ENCODE measurements at places on chromosomes 6 and 20.

DNA sequence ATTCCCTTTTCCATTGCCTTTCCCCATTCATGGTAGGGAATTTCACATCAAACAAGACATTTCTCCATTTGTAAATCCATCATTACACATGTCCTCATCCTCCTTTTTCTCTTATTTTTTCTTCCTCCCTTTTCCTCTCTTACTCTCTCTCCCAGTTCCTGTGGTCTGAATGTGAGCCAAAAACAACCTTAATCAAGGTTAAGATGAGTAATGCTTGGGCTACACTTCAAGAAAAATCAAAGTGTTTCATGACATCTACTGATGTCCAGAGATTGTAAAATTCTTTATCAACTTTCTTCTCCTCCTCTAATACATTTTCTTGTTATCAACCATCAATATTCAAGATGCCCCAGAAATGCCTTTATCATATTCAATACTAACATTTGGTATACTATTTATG is 208.0 kb upstream of the PRND start:
- no peak for DNase-seq

DNA sequence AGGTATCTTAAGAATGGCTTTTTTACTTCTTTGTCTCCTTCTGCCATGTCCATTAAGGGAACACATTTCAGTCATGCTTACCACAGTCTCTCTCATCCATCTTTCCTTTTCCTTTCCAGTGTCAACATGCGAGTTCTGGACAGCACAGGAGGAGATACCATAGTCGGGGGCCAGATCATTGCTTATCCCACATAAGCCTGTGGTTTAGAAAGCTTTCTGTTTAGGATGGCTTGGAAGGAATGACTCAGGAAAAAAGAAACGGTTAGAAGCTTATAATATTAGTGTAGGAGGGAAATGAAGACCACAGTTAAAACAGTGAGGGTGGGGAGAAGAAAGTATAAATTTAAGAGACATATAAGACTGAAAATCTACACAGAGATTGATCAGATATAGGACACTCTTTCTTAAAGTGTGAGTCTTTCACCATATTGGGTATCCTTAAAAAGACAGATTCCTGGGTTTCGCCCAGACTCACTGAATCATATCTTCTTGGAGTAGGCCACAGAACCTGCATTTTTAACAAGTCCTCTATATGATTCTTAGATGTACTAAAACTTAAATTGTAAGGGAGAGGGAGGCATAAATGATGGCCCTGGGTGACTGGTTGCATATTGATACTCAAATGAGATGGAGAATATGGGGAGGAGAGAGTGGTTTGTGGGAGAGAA is 36.1 kb downstream of the DSE start:
- DNase-seq: no peak

GRCh38 chr6:140773276-140773675 is 1359.4 kb upstream of the GJE1 start:
- no peak for DNase-seq

- DNase-seq: no peak
Measured at GRCh38 chr6:150999576-150999975, 134.1 kb downstream of the MTHFD1L start.

- peak; percentile 17 for DNase-seq
Measured at GRCh38 chr6:43771210-43771857, 1.3 kb downstream of the VEGFA start.

DNA sequence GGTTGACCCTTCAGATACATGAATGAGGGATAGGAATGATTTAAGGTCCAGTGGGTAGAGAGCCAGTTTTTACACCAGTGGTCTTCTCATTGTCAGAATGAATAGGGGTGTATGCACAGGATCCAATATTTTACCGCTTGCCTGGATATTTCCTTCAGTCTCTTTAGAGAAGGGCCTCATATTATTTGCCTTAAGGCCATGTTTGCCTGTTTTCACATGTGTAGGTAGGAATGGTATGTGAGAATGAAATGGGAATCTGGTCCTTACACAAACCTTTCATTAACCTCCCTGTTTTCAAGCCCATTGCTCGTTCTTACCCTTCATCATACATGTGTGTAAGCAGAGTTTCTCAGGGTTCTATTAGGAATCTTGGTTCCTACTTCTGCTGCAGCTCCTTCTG is 62.4 kb downstream of the LIN28B start:
- no peak for DNase-seq

DNA sequence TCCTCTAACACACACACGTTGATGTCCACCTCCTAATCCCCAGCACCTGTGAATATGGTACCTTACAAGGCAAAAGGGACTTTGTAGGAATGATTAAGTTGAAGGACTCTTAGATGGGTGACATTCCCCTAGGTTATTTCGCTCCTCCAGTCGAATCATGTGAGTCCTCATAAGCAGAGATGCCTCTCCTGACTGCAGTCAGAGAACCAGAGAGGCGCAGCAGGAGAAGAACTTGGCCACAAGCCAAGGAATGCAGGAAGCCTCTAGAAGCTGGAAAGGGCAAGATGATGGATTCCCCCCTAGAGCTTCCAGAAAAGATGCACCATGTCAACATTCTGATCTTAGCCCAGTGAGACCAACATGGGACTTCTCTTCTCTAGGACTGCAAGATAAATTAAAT is 133.1 kb upstream of the PTPRT start:
- no peak for DNase-seq

GRCh38 chr6:155373276-155373675 is 59.0 kb upstream of the TFB1M start:
- no peak for DNase-seq

DNA sequence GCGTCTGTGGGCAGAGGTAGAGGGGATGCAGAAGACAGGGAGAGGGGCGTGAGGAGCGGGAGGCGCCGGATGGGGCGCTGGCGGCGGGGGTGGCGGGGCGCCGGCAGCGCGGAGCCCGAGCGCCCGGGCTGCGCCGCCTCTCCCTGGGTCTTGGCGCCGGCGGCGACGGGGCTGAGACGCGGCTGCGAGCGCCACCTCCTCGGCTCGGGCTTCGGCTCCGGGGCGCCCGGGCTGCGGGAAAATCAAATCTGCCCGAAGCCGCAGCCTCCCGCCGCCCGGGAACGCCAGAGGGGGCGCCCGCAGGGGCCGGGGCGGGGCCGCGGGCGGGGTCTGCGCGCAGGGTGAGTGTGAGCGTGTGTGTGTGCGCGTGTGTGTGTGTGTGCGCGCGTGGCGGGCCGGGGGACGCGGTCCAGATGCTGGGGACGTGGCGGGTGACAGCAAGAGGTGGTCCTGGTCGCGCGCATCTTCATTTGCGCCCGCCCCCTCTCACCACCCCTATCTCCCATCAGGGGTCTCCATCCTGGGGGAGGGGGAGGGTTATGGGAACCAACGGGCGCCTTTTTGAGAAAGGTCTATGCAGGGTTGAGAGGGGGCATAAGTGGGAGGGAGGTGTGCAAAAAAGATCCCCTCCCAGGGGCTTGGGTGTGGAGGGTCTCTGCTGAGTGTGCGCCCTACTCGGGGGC is 646 bp upstream of the CPNE5 start:
- no peak for DNase-seq

DNA sequence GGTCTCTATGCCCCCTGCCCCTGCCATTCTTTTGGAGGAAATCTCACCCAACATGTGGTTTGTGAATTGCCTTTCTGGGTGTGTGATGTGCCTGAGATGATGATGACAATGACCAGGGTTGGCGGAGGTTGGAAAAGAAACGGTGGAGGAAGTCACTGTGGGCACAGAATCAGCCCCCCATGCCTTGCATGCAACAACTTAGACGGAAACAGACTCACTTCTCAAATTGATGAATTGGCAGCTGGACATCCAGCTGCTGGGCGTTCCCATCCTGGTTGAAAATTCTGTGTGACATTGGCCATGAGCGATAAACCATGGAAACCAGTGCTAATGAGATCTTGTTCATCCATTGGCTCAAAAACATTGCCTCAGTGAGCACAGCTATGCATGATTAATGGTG is 95.8 kb upstream of the LY86 start:
- no peak for DNase-seq

All from stimulated activated CD8-positive, alpha-beta memory T cell treated with anti-CD3 and anti-CD28 coated beads, Interleukin-12 subunit alpha, Interleukin-12 subunit beta, amount 100 ng/mL, for 1 hour (primary cell).